A549 treated with Hydrocortisone at 1 μM for 4 hours (cell line): ENCODE measurements at places on chromosomes 6 and 20. TPM values are rescaled to one million over a fixed set of nuclear protein-coding genes. Genes with fewer than 3 reads are reported as not detected.

Gene SLC26A8
- 0.10 TPM in 1 of 5 replicates, not detected in the others for total RNA-seq

Gene DYNLT2
- total RNA-seq, result 0.46 to 0.69 TPM (median 0.61 TPM) in 5 replicates

Gene BANF2
- not detected in 5 replicates for total RNA-seq

Gene ARFGEF3
- 0.44 to 0.66 TPM (median 0.51 TPM) in 5 replicates for total RNA-seq

Gene ARHGAP18
- 4.0 to 6.3 TPM (median 5.2 TPM) in 5 replicates for total RNA-seq

Gene CCDC170
- total RNA-seq, result 0.03 to 0.12 TPM (median 0.08 TPM) in 4 of 5 replicates, not detected in the other

Gene HLA-DQB2
- not detected in 5 replicates for total RNA-seq

Gene ARHGAP40
- total RNA-seq, result 0.08 TPM in 1 of 5 replicates, not detected in the others

Gene LPA
- total RNA-seq, result 0.08 to 0.18 TPM (median 0.09 TPM) in 5 replicates

Gene SIRPA
- total RNA-seq, result 20.8 to 26.4 TPM (median 22.9 TPM) in 5 replicates

Gene PSORS1C1
- 3.2 to 6.3 TPM (median 4.4 TPM) in 5 replicates for total RNA-seq

Gene TCF15
- not detected in 5 replicates for total RNA-seq

Gene MUC22
- total RNA-seq, result 0.01 to 0.03 TPM (median 0.02 TPM) in 4 of 5 replicates, not detected in the other

Gene PREX1
- total RNA-seq, result 13.6 to 15.8 TPM (median 14.3 TPM) in 5 replicates

Gene HLA-DQA2
- not detected in 5 replicates for total RNA-seq

Gene ESF1
- total RNA-seq, result 18.6 to 33.6 TPM (median 20.7 TPM) in 5 replicates

Gene CRISP3
- not detected in 5 replicates for total RNA-seq

Gene TMEM151B
- 0.03 to 0.15 TPM (median 0.07 TPM) in 5 replicates for total RNA-seq

Gene RBPJL
- total RNA-seq, result not detected in 5 replicates

Gene GSTA1
- not detected in 5 replicates for total RNA-seq

Gene ATRN
- total RNA-seq, result 18.9 to 27.9 TPM (median 25.3 TPM) in 5 replicates

Gene SLC32A1
- not detected in 5 replicates for total RNA-seq

Gene SLC18B1
- total RNA-seq, result 4.1 to 5.8 TPM (median 4.6 TPM) in 5 replicates

Gene CLPSL2
- total RNA-seq, result 0.60 to 1.6 TPM (median 0.66 TPM) in 5 replicates

Gene DUSP15
- 0.39 to 1.0 TPM (median 0.83 TPM) in 5 replicates for total RNA-seq

Gene FITM2
- 7.7 to 10.9 TPM (median 9.7 TPM) in 5 replicates for total RNA-seq

Gene OSTM1
- total RNA-seq, result 17.8 to 25.9 TPM (median 24.3 TPM) in 5 replicates

Gene PLEKHG1
- total RNA-seq, result 0.32 to 1.3 TPM (median 0.58 TPM) in 5 replicates

Gene SLC17A1
- total RNA-seq, result not detected in 5 replicates

Gene DLK2
- 5.6 to 8.1 TPM (median 7.6 TPM) in 5 replicates for total RNA-seq

Gene NKX2-2
- total RNA-seq, result not detected in 5 replicates

Gene GMEB2
- 9.7 to 10.6 TPM (median 10.2 TPM) in 5 replicates for total RNA-seq

Gene SRC
- total RNA-seq, result 125 to 130 TPM (median 127 TPM) in 5 replicates

Gene IL17A
- total RNA-seq, result not detected in 5 replicates

Gene POPDC3
- total RNA-seq, result 21.9 to 23.9 TPM (median 23.1 TPM) in 5 replicates

Gene COL9A3
- total RNA-seq, result 0.33 to 0.70 TPM (median 0.55 TPM) in 5 replicates

Gene OR2H2
- not detected in 5 replicates for total RNA-seq

Gene HFE
- total RNA-seq, result 8.0 to 14.6 TPM (median 12.4 TPM) in 5 replicates

Gene BEND6
- total RNA-seq, result 0.65 to 0.92 TPM (median 0.88 TPM) in 5 replicates

Gene NOX3
- not detected in 5 replicates for total RNA-seq

Gene TRAPPC3L
- not detected in 5 replicates for total RNA-seq

Gene POU5F1
- total RNA-seq, result 10.0 to 17.0 TPM (median 11.3 TPM) in 5 replicates

Gene MOG
- not detected in 5 replicates for total RNA-seq

Gene CPNE5
- total RNA-seq, result 0.12 to 0.16 TPM (median 0.14 TPM) in 5 replicates

Gene NKAPL
- 0.06 TPM in 1 of 5 replicates, not detected in the others for total RNA-seq

Gene ZBTB46
- 0.71 to 1.0 TPM (median 0.81 TPM) in 5 replicates for total RNA-seq

Gene OR2J1
- total RNA-seq, result not detected in 5 replicates

Gene PGBD1
- 4.5 to 5.7 TPM (median 5.1 TPM) in 5 replicates for total RNA-seq
